AG10803 (cell line): ENCODE measurements at places on chromosomes 5 and 9.

GRCh38 chr9:114616684-114617520, 5.8 kb downstream of the TMEM268 start:
- no peak for DNase-seq

- no peak for DNase-seq
Observed at GRCh38 chr9:27078685-27079084, 30.3 kb upstream of the TEK start.

GRCh38 chr9:105439428-105439827, 8.4 kb upstream of the FSD1L start:
- no peak for DNase-seq

- peak; percentile 95 for DNase-seq
Observed at GRCh38 chr5:15587916-15588315, 87.9 kb downstream of the FBXL7 start.

GRCh38 chr5:163502521-163502920, 2.9 kb upstream of the MAT2B start:
- no peak for DNase-seq

GRCh38 chr9:107467416-107467815, 22.2 kb downstream of the KLF4 start:
- no peak for DNase-seq

DNA sequence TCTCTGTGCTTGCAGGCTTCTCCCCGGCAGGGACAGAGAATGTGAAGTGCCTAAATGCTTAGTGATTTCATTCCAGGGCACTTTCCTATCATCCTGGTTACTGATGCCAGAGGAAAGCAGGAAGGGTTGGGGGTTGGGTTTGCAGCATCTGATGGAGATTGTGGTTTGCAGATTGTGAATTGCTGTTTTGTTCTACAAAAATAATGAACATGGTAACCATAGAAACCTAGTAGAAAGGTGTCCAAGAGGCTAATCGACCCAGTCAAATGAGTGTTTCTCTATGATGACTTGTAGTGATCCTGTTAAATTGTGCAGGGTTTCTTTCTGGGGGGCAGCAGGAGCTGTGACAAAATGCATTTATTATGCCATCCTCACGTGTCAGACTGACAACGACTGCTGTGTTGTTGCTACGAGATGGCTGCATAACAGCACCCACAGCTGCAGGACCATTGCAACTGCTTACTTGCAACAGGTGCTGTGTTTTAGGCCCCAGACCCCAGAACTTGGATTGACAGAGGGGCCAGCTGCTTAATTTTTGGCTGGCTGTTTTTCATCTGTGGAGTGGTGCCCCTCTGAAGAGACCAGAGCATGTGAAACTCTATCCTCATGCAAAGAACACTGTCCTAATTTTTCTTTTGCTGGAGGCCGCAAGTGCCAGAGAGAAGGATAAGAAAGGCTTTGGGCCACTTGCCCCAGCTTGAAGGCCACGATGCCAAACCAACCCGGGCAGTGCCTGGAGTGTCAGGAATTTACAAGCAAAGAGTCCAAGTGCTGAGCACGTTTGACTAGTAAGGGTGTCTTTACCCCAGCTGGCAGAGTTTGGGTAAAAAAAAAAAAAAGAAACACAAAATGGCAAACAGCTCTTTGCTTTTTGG, 397.8 kb downstream of the GADD45G start:
- DNase-seq, result no peak

GRCh38 chr5:98963019-98963418, 34.2 kb upstream of the CHD1 start:
- DNase-seq, result no peak

- no peak for DNase-seq
Observed at GRCh38 chr9:4317681-4318080, 17.8 kb upstream of the GLIS3 start.

- peak; percentile 48 for DNase-seq
Observed at GRCh38 chr5:103522586-103522985, 40.0 kb downstream of the NUDT12 start.

DNA sequence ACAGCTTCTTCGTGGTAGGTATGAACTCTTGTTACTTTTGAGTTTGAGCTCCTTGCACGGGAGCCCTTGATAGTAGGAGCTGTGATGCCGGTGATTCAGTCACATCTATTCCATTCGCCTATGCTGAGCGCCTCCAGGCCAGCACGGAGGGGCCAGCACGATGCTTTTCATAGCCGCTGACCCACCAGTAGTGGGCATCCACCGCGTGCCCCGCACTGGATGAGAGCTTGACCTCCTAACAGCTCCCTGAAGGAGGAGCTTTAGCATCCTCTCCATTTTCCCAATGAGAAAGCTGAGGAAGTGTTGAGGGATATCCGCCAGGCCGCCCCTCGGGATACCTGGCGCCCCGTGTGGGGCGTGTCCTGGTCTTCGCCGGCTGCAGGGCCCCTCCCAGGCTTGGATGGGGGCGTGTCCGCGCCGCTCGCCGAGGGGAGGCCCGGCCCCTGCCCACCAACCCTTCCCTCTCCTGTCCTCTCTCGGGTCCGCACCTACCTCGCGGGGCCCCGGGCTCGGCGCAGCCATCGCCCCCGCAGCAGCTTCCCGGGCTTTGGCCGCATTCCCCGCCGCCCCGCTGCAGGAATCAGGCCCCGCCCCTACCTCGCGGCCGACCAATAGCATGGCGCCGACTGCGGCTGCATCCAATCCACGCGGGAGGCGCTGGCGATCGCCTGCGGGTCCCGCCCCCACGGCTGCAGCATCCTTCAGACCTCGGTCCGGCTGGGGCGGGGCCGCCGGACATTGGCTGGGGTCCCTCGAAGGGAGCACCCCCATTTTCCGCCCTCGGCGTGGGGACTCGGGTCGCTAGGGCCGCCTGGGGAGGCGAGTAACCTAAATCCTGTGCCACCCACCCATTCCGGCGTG, at the start of gene PIP5KL1:
Gene PIP5KL1 (minus strand): TSS at position 547 of the 861 bp plus-strand sequence. CDS start 25 bp downstream, at position 522.
- DNase-seq, result peak; percentile 76

DNA sequence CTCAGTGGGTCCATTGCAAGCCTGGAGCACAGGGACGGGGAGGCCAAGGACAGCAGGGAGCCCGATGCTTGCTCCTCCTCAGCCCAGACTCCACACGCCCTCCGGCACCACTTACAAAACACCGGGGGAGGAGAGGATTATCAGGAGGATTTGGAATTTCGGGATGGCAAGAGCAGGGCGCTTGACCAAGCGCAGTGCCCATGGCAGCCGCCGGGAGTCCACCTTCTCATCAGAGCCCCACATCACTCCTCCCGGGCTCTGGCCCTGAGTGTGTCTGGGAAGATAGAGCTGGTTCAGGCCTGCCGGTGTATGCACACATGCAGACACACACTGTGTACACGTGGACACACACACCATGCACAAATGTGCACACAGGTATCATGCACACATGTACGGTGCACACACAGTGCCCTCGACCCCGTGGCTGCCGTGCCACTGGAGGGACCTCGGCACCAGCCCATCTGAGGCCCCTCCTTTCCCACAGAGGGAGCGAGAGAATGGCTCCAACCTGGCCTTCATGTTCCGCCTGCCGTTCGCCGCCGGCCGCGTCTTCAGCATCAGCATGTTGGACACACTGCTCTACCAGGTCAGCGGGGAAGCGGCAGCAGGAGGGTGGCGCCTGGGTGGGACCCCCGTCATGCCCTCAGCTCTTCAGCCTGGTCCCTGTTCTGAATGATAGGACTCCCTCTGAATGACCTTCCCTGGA, 81.7 kb downstream of the KCNT1 start:
- no peak for DNase-seq

DNA sequence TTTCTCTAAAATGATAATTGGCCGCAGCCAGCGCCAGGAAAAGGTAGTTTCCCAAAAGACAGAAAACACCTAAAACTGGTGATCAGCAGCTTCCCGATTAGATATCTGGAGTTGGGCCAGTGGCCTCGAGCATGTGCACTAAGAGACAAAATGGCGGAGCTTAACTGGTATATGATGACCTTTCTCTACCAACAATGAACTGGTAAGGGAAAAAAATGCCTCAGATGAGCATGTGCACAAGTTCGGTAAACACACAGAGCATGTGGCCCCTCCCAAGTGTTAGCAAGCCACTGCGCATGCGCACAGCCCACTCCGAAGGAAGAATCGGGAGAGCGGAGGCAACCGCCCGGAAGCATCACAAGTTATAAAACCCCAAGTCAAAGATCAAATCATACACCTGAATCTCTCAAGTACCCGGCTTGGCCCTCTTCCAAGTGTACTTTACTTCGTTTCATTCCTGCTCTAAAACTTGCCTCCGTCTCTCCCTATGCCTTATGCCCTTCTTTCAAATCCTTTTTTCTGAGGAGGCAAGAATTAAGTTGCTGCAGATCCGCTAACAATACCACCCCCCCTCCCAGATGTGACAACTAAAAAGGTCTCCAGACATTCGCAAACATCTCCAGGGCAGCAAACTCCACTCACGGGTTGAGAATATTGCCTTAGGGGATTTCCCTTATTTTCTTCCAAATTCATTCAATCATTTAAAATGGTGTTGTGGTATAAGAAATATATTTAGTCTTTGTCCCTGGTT, 15.0 kb upstream of the PTBP3 start:
- DNase-seq, result peak; percentile 73

GRCh38 chr9:78044189-78044588, 12.6 kb upstream of the GNAQ start:
- DNase-seq, result no peak

- DNase-seq, result peak; percentile 40
Observed at GRCh38 chr9:121233906-121234831, 32.5 kb upstream of the RAB14 start.

DNA sequence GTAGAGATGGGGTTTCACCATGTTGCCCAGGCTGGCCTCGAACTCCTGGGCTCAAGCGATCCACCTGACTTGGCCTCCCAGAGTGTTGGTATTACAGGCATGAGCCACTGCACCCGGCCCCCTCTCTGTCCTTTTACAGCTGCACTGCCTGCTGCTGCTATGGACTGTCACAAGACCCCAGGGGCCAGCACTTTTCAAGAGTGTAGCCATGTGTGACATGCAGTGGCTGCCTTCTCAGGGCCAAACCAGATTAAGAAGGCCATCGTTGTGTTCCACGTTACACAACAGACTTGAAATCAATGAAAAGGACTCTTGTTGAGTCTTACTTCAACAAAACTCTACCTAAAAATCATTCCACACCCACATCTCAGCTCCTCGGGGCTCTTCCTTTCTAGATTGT, 78.9 kb upstream of the ICE1 start:
- DNase-seq, result no peak

- DNase-seq, result no peak
Observed at GRCh38 chr5:7494481-7495130, 98.7 kb downstream of the ADCY2 start.

- no peak for DNase-seq
Observed at GRCh38 chr9:86648828-86649170, 294.6 kb upstream of the TUT7 start.

DNA sequence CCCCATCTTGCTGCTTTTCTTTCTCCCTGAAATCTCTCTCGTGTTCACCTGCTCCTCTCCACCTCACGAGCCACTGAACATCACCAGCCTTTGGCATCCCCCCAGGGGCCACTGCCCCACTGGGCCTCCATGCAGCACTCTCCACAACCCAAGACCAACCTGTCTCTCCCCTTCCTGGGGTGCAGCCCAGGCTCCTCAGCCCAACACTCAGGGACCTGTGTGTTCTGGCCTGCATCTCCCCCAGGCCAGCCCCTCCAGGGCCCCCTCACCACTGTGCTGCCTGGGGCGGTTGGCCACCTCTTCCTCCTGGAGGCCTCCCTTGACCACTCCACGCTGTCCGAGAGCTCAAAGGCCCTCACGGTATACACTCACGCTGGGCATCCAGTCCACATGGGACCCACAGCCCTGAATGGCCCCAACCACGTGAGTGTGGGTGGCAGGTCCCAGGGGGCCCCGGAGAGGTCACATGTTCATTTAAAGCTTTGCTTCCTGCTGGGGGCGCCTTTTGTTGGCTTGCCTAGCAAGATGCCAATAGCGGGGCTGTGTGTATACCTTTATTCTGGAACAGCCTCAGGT, 453 bp upstream of the DOK3 start:
- no peak for DNase-seq

GRCh38 chr9:131875828-131876485, 136.1 kb upstream of the RAPGEF1 start:
- DNase-seq, result peak; percentile 30

DNA sequence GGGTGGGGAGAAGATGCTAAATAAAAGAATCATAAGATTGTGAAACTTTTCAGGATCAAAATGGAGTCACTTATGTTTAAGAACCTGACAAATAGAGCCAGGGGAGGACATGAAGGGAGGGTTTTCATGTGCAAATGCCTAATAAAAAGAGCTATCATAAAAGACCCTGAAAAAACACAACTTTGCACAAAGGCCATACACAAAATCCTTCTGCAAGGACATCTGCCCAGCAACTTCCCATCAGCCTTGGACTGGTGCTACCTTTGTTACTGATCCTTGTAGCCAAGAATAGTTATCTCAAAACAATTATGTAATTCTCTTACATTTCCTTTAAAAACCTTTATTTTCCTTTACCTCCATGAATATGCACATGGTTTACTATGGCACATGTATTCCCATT, 63.0 kb downstream of the APBA1 start:
- DNase-seq, result no peak

DNA sequence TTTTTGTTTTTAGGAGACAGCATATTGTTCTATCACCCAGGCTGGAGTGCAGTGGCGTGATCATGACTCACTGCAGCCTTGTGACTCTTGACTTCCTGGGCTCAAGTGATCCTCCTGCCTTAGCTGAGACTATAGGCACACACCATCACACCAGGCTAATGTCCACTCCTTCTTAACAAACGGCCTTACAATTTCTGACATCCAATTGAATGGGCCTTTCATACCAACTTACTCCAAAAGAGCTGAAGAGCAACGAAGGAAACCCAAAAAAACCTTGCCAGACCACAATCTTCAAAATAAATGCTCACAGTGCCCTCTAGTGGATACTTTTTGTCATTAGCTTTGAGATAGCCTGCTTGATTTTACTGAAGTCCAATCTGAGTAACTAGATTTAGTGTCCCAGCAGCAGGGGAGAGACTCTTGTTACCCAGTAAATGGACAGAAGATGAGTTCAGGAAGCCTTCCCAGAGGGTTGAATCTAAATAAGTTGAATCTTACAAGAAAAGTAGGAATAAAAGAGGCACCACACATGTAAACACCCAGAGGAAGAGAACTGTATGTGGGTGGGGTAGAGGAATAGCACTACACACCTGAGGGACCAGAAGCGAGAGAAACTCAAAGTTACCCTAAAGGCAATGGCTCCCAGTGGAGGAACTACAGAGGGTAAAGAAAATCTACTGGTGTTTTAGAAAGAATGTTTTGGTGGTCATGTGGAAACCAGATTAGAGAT, 9.3 kb downstream of the ZNF622 start:
- peak; percentile 74 for DNase-seq

- DNase-seq, result peak; percentile 8
Observed at GRCh38 chr5:33657804-33658440, 217.2 kb downstream of the TARS1 start.

DNA sequence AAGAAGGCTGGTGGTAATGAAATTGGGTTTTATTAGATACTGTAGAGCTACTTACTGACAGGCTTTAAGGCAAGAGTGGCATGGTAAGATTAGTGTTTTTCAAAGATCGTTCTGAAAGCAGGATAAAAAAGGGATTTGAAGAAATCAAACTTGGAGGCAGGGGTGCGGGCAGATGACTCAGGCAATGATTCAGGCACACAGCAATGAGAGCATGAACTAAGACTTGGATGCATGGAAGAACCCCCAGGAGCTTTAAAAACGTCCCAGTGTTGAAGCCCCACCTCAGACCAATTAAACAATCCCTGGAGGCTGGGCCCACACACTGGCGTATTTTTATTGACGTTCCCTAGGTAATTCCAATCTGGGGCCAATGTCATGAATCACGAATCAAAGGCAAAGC, 102.5 kb downstream of the SREK1 start:
- DNase-seq, result peak; percentile 62

- DNase-seq, result no peak
Observed at GRCh38 chr5:2334719-2335118, 416.8 kb downstream of the IRX2 start.

GRCh38 chr5:4640795-4641194, 499.3 kb upstream of the ADAMTS16 start:
- peak; percentile 9 for DNase-seq

GRCh38 chr9:90966480-90967144, 165.0 kb downstream of the SYK start:
- DNase-seq, result peak; percentile 58
